ENCODE measurements at places on chromosomes 2 and 18.

- no peak for DNase-seq
These were observed 144.6 kb downstream of the CABLES1 start for GRCh38 chr18:23279931-23280330.

DNA sequence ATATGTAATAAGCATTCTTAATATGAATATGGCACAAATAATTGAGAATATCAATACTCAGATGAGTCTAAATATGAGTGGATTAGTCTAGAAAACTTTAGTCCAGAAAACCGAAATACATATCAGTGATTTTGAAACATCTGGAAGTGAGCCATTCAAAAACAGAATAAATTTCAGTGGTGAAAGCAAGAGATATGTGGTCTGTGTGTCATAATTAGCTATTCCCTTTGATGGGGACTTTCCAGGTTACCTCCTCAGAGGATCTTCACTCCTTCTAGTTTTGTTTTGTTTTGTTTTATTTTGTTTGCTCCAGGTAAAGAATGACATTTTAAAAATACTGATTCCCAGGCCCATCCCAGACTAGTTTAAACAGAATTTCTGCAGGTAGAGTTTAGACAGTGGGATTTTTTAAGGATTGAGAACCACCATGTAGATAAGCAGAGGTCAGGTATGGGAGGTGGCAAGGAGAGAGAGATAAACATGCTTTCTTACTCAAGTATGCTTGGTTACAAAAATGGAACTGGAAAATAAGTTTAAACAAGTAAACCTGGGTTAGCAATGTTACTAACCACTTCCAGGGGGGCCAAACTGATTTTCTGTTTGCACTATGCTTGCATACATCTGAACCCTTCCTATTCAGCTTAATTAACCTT lies 70.7 kb downstream of the NABP1 start:
- peak; percentile 36 for DNase-seq

DNA sequence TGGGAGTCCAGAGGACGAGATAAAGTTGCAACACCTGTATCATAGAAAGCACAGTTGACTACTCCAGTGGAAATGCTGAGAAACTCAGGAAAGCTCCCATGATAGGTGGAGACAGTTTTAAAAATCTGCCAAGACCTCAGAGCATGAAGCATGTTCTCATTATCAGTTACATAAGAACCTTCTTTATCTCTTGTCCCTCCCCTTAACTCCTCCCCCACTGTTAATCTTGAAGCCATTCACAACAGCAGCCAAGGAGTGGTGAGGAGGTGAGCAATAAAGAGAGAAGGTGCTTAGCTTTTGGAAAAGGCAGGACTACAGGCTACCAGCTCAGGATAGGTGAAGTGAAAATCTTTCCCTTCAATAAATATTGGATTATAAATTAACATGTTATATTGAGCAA lies 657.9 kb downstream of the NYAP2 start:
- no peak for DNase-seq

- no peak for DNase-seq
These were observed 83.0 kb upstream of the SOX11 start for GRCh38 chr2:5609201-5609600.

DNA sequence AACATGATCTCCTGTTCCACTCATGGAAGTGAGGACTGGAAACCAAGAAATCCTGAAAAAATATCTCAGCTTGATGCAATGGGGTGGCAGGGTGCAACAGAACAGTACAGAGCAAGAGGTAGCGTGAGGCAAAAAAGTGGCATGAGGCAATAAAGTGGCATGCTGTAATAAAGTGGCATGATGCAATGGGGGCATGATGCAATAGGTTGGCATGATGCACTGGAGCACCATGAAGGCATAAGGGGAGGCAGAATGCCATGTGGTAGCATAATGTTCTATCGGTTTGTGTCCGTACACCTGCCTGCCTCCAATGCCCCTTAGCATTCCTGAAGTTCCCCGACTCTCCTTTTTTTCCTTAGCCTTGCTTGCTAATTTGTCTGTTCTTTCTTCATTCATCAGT lies 648.4 kb downstream of the TMEM182 start:
- no peak for DNase-seq
